ENCODE measurements at places on chromosomes 11 and 22.

- no peak for DNase-seq
Measured at GRCh38 chr22:28032861-28033260, 113.8 kb upstream of the PITPNB start.

GRCh38 chr11:66861038-66861773 is 4.3 kb downstream of the LRFN4 start:
- no peak for DNase-seq

- DNase-seq: no peak
Measured at GRCh38 chr22:47245286-47245685, 482.8 kb downstream of the TBC1D22A start.

DNA sequence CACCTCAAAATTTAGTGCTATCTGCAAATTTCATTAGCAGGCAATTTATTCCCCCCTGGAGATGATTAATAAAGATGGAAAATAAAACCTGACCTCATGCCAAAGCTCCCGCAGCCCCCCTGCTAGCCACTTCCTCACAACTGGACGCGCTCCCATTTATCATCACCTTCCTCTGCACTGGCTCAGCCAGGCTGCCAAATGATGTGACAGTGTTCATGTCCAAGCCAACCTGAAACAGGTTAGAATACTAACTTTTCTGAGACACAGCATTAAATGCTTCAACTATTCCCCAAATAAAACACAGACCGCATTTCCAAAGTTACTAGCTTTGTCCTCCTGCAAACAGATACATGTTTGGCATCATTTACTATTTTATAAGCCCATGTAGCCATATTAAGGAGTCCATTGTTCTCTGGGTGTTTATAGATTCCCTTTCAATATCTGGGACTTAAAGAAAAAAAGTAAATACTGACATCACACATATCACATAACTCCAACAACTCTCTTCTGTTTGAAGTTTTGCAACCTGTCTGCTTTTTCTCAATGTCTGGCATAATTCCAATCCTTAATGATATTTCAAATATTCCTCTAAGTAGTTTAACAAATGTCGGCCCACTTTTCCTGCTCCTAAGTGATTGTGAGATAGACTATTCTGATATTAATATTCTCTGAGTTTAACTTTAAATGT is 829.7 kb upstream of the FAT3 start:
- DNase-seq: no peak

- DNase-seq: no peak
Measured at GRCh38 chr11:132904607-132905006, 627.7 kb downstream of the OPCML start.

DNA sequence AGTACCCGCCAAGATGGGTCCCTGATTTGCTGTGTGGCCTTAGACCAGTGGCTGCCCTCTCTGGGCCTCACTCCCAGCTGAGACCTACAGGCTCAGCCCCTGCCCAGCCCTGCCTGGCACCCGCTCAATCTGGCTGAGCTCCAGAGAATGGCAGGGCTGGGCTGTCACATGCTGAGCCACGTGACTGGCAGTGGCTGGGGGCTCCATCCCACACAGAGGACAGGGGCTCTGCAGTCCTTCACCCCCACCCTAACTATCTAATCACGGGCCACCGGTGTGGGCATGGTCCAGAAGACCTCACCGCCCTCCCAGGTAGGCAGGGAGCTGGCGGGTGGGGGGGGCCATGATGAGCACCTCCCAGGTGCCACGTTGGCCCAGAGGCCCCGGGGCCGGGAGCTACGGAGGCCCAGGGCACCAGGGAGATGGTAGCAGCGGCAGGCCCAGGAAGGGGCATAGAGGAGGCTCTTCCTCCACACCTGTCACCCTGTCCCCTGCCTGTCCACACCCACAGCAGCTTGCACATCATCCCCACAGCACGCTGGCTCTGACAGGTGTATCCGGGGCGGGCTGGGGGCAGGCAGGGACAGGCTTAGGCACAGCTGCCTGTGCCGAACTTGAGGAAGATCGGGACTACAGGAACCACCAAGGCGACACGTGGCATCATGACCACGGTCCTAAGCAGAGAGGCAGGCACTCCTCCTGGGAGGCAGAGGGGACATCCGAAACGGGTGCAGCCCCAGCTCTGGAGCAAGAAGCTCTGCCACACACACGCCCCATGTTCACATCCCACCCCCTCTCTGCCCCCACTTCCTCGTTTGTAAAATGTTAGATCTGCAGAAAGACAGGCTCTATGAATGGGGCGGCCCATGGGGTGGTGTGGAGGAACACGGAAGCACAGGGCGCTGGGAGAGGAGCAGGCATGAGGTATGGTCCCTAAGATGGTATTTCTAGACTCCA is 1.5 kb upstream of the ALDH3B1 start:
- DNase-seq: no peak

GRCh38 chr22:36565686-36566085 is 36.7 kb upstream of the EIF3D start:
- no peak for DNase-seq

GRCh38 chr11:96465512-96465911 is 75.7 kb downstream of the JRKL start:
- DNase-seq: no peak

- DNase-seq: no peak
Measured at GRCh38 chr11:12459865-12460444, 82.6 kb downstream of the PARVA start.

DNA sequence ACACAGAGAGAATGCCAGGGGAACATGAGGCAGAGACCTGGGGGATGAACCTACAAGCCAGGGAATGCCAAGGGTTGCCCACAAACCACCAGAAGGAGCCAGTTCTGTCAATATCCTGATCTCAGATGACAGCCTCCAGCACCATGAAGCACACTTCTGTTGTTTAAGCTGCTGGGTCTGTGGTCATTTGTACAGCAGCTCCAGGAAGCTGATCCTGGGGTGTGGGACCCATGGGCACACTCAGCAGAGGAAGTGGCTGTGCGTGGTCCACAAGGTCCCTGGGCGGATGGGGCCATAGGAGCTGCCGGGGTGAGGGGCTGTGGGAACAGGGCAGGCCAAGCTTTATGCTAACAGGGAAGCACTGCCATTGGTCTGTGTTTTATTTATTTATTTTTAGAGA is 12.1 kb downstream of the PPM1F start:
- DNase-seq: no peak

DNA sequence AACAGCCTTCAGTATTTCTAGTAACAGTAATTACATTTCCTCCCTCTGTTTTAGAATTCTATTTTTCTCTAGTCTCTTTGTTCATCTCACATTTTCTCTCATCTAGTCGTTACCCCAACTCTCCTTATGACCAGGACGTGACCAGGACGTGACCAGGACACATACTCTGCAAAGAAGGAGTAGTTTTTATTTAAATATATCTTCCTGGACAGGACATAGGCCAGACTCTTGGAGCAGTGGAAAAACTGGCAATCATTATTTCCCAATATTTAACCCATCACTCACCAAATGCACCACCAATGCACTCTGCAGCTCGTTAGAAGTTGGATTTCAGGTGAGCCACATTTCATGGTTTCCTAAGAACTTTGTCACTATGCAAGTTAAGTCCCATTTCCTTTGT is 40.3 kb upstream of the POGLUT3 start:
- no peak for DNase-seq

GRCh38 chr11:115892016-115892415 is 387.8 kb upstream of the CADM1 start:
- no peak for DNase-seq

- DNase-seq: no peak
Measured at GRCh38 chr22:46056546-46057245, 79.7 kb upstream of the WNT7B start.

GRCh38 chr11:30585125-30585891 is 845 bp downstream of the MPPED2 start:
- no peak for DNase-seq

DNA sequence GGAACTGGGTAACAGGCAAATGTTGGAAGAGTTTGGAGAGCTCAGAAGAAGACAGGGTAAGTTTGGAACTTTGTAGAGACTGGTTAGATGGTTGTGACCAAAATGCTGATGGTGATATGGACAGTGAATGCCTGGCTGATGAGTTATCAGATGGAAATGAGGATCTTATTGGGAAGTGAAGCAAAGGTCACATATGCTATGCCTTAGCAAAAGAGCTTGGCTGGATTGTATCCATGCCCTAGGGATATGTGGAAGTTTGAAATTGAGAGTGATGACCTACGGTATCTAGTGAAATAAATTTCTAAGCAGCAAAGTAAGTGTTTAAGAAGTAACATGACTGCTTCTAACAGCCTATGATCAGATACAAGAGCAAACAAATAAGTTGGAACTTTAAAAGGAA is 17.8 kb downstream of the BBOX1 start:
- DNase-seq: no peak

- DNase-seq: no peak
Measured at GRCh38 chr11:76786441-76787014, 3.4 kb downstream of the TSKU start.

DNA sequence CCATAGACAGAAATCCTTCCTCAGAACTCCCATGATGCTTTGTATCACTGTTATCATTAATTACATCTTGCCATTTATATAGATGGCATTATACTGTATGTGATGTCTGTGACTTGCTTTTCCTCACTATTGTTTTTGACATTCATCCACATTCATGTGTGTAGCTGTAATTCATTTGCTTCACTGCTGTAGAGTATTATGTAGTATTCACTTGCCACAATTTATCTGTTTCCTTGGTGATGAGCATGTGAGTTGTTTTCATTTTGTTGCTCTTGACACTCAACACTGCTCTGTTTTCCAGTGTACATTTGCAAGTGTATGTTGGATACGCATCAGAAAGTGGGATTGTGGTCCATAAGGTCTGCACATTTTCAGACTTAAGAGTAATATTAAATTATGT is 328.6 kb upstream of the C11orf87 start:
- no peak for DNase-seq

DNA sequence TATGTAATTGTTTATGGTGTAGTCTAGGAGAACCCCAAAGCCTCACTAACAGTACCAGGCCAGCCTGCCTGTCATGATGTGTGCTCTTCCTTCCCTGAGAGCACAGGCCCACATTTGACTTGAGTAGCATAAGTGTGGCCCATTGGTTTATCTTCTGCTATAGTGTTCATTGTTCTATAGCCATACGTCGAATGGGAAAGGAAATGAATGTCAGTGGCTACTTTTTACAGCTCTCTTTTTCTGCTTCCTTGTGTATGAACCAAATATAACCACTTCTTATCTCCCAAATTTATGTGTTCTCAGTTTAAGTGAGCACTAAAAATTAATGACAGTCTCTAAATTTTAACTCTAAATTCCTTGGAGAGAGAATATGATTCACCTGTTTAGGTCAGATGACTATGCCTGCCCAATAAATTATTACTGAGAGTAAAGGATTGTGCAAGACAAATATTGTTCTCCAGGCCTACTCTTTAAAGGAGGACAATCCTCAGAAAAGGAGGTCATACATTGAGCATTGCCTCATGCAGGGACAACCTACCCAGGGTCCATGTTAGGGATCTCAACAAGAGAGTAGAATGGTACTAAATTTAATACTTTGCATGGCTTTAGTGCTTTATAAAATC is 222.9 kb upstream of the ARHGAP20 start:
- no peak for DNase-seq

GRCh38 chr22:29926057-29926456 is 43.1 kb downstream of the MTMR3 start:
- no peak for DNase-seq

GRCh38 chr11:68542617-68543016 is 82.1 kb downstream of the PPP6R3 start:
- no peak for DNase-seq

GRCh38 chr11:69914286-69915150 is 95.3 kb upstream of the FGF3 start:
- DNase-seq: no peak

DNA sequence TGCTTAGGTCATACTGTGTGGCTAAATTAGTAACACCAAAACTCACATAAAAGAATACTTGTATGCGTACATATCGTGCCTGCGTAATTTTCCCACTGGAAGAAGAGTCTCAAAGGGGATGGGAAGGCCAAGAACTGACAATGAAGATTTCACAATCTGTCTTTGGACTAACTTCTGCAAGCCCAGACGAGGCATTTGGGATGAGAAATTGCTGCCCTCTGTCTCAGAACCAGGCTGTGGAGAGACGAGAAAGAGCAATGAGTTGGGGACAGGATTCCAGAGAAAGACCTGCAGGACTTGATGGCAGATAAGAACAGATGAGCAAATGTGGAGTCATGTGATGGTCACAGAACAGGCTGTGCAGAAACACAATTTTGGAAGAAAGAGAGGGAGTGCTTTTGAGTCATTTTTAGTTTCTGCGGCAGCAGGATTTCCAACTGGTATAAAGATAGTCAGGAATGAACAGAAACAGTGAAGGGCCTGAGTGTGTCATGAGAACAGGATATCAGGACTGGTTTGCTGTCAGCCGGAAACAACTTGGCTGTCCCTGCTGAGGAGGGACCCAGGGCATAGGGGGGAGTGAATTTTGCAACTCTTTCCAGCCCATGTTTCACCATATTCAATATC is 82.7 kb upstream of the CTSC start:
- DNase-seq: no peak

DNA sequence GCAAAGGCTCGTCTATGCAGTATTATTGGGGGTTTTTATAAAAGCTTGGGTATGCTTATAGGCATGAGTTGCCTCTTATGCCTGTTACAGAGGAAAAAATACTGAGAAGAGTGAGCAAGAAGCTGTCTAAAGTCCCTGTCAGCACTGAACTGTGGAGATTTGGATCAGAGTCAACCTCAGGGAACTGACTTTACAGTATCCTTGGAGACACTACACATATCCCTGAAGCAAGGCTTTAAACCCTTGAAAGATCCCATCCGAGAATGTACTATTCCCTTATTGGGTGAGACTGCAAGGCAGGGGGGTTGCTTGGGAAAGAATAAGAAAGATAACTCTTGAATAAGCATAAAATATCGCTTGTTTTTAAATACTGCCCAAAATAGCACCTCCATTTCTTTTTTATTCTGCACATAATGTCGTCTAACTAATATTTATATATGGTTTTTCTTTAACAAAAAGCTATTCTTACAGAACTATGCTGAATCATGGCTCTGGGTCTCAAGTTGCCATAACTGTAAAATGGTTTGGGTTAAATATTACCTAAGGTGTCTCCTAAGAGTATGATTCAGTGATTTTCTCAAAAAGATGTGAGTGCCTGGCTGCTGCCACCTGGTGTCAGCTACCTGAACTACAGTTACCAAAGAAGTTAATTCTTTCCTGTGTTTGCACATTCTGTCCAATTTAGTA is 1062.8 kb downstream of the DLG2 start:
- DNase-seq: no peak

DNA sequence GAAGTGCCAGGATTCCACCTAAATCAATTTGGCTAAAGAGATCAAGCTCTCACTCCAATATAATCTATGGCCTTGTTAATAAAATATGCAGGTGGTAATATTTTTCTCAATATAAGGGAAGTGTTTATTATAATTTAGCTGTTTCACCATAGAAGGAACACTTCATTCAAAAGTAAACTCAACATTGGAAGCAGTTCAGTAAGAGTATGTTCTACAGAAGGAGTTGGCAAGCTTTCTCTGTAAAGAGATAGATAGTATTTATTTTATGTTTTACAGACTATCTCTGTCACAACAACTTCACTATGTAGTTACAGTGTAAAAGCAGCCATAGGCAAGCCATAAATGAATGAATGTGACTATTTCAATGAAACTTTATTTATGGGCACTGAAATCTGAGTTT is 313.6 kb upstream of the ANO3 start:
- DNase-seq: no peak
